ENCODE measurements at places on chromosomes 12 and 14.

GRCh38 chr12:124675881-124676713 lies 108.7 kb upstream of the NCOR2 start:
- DNase-seq, result no peak

GRCh38 chr12:91239481-91239880 lies 56.9 kb upstream of the DCN start:
- DNase-seq, result no peak

DNA sequence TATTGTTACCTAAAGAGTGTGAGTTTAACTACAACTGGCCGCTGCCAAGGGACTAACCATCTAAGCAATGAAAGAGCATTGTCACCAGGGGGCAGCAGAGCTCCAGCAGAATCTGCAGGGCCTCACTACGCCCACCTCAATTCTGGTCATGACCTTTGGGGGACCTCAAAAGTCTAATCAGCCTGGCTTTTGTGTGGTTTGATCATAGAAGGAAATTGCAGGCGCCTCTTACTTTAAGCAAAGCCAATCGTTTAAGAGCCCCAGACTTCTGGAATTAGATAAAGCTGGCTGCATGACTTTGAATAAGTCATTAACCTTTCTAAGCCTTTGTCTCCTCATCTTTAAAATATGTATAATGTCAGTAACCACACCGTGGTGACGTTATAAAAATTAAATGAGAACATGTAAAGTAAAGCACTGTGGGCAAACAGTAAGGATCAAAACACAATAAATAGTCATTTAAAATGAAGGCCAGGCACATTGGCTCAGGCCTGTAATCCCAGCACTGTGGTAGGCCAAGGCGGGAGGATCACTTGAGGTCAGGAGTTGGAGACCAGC lies 58.6 kb downstream of the TBX3 start:
- peak; percentile 71 for DNase-seq

DNA sequence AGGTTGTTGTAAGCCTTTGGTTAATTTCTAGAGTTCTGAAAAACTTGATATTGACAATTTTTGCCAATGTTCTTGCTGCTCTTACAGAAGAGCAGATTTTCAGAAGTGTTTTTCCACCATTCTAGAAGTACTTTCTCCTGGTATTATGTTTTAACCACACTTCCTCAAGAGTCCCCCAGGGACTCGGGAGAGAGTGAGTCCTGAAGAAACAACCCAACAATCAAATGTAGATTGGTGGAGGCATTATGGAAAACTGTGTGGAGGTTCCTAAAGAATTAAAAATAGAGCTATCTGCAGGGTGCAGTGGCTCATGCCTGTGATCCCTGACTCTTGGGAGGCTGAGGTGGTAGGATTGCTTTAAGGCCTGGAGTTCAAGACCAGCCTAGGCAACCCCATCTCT lies 26.7 kb downstream of the OR10P1 start:
- no peak for DNase-seq

GRCh38 chr12:243381-243780 lies 19.3 kb downstream of the SLC6A13 start:
- DNase-seq, result no peak

- DNase-seq, result no peak
Measured at GRCh38 chr12:23681237-23681636, 268.2 kb downstream of the SOX5 start.

DNA sequence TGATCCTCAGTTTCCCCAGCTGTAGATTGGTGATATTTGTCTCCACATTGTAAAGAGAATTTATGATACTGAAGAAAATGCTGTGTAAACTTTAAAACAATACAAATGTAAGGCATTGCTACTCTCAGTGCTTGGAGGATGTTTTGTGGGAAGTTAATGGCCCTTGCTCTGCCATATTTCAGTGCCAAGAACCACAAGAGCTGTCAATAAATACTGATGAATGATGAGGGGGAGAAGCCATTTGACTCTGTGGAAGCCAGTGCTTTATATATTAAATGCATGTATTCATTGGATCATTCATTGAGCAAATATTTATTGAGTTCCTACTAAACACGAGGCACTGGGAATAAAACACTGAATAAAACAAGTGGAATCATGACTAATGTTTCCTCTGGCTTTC lies 30.8 kb downstream of the CACNA1C start:
- no peak for DNase-seq
